ENCODE measurements at places on chromosomes 6 and 20.

- DNase-seq: no peak
Observed at GRCh38 chr6:54222217-54222616, 86.0 kb upstream of the TINAG start.

GRCh38 chr6:129069006-129069405, 186.1 kb downstream of the LAMA2 start:
- DNase-seq: no peak

GRCh38 chr6:164370773-164371172, 938.6 kb downstream of the C6orf118 start:
- DNase-seq: no peak

GRCh38 chr20:1964061-1964460, 29.8 kb downstream of the PDYN start:
- DNase-seq: no peak

- no peak for DNase-seq
Observed at GRCh38 chr6:111727041-111727440, 121.4 kb upstream of the TRAF3IP2 start.

- DNase-seq: no peak
Observed at GRCh38 chr6:23456396-23456795, 669.6 kb upstream of the NRSN1 start.

DNA sequence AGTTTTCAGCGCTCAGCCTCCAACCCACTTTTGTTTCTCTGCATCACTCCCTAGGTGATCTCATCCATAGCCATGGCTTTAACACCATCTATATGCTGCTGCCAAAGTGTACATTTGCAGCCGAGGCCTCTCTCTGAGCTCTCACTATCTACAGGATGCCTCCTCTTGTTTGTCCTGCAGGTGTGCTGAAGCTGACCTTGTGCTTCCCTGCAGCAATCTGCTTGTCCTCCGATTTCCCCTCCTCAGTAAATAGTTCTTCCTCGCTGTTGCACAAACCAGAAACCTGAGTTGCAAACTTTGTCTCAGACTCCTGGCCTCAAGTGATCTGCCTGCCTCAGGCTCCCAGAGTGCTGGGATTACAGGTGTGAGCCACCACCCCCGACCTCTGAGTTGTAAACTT, 3.7 kb upstream of the TXNDC5 start:
- no peak for DNase-seq

- DNase-seq: no peak
Observed at GRCh38 chr6:3368685-3369084, 88.2 kb downstream of the SLC22A23 start.

Measured in stimulated activated CD8-positive, alpha-beta memory T cell treated with anti-CD3 and anti-CD28 coated beads, Interleukin-15, amount 100 ng/mL, for 48 hours (primary cell).